ENCODE measurements at places on chromosomes 7 and 10. TPM values are rescaled to one million over a fixed set of nuclear protein-coding genes. Genes with fewer than 3 reads are reported as not detected.

The FXYD4 gene
- total RNA-seq = 3.1 TPM

DNA sequence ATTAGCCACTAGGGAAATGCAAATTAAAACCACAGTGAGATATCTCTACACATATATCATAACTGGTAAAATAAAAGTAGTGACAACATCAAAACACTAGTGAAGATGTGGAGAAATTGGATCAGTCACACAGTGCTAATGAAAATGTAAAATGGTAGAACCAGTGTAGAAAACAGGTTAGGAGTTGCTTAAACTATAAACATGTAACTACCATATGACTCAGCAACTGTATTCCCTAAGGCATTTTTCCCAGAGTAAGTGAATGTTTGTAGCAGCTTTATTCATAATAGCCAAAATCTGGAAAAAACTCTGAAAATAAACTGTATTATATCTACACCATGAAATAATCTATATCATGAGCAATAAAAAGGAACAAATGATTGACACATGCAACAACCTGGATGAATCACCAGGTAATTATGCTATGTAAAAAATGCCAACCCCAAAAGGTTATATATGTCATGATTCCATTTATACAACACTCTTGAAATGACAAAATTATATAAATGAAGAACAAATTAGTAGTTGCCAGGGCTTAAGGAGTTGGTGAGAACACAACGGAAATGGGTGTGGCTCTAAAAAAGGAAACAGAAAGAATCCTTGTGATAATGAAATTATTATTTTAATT is 22.8 kb downstream of the SLC25A40 start:
- no peaks in the 10 kb centered on the region for H3K4me1 ChIP-seq
- H3K27ac ChIP-seq = no peak overlapping the region
- peaks cover 31% of the 10 kb centered on the region for H3K36me3 ChIP-seq
- H3K4me3 ChIP-seq = no peak overlapping the region
- no peak for DNase-seq

DNA sequence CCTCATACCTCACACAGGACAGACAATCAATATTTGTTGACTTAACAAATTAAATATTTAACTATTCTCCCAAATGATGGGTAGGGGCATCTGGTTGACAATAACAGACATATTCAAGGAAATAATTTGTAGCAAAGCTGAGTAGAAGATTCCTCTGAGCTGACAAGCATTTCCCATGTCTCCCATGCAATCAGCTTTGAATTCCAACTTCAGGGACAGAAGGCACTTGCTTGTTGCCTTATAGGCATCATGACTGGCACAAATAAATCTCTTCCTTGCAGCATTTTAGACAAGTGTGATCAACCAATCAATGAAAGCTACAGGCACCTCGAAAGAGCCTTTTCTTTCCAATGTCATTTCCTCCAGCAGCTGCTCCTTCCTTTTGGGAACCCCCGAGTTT is 146.0 kb downstream of the PDE1C start:
- H3K27me3 ChIP-seq = peaks cover 24% of the 10 kb centered on the region
- no peak for DNase-seq
- H3K4me1 ChIP-seq = no peaks in the 10 kb centered on the region
- H3K36me3 ChIP-seq = no peaks in the 10 kb centered on the region

GRCh38 chr7:157793087-157793353 is 456.2 kb downstream of the DNAJB6 start:
- no peaks in the 10 kb centered on the region for H3K27me3 ChIP-seq
- no peak for DNase-seq
- H3K36me3 ChIP-seq = no peaks in the 10 kb centered on the region
- no peak overlapping the region for H3K27ac ChIP-seq
- peaks cover 8% of the 10 kb centered on the region for H3K4me1 ChIP-seq

The CARD11 gene
- total RNA-seq = 43.1 TPM

The CLEC5A gene
- not detected for total RNA-seq

DNA sequence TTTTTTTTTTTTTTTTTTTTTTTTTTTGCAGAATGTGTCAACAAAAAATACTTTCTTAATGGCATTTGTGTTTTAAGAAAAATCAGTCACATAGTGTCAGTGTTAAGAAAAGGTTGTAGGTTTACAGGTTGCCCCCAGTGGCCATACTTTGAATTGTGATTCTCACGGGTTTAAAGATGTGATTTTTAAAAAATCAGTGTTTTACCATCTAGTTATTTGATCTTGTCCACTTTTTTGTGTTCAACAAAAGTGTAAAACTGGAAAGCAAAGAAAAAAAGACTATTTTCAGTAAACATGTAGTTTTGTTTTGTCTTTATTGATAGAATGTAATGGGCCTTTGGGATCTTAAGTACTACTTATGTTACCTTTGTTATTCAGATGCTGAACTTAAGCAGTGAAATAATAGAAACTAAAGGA is 25.7 kb downstream of the SUV39H2 start:
- no peaks in the 10 kb centered on the region for H3K27me3 ChIP-seq
- no peak for DNase-seq
- no peak overlapping the region for H3K27ac ChIP-seq
- H3K36me3 ChIP-seq = peaks cover 55% of the 10 kb centered on the region
- no peaks in the 10 kb centered on the region for H3K4me1 ChIP-seq

The GALNT17 gene
- total RNA-seq = 21.9 TPM

The RSPH10B2 gene
- total RNA-seq = 1.1 TPM

The MKX gene
- 0.36 TPM for total RNA-seq

- DNase-seq = no peak
- H3K27ac ChIP-seq = no peak overlapping the region
- H3K27me3 ChIP-seq = peaks cover 47% of the 10 kb centered on the region
- H3K36me3 ChIP-seq = no peaks in the 10 kb centered on the region
- H3K4me1 ChIP-seq = peaks cover 16% of the 10 kb centered on the region
- H3K4me3 ChIP-seq = no peak overlapping the region
These were observed 23.7 kb downstream of the ZNF503 start for GRCh38 chr10:75377869-75378268.

- peaks cover 34% of the 10 kb centered on the region for H3K4me1 ChIP-seq
- H3K27me3 ChIP-seq = no peaks in the 10 kb centered on the region
- no peak for DNase-seq
- no peak overlapping the region for H3K4me3 ChIP-seq
These were observed 148.9 kb downstream of the PARD3 start for GRCh38 chr10:34666008-34666704.

DNA sequence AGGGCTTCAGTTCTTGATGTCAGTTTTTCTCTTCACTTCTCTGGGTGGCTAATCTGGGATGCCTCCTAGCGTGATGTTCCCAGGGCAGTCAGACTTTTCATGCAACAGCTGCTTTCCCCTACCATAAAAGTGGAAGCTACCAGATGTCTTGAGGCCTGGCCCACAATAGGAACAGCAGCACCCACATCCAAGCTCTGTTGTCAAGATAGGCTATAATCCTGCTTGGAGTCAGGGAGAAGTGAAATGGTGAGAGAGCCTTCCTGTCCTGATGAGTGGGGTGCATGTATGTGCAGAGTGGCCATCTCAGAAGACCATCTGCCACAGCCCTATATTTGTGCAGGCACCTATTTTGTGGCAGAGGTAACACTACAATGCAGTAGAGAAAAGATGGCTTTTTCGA is 108.0 kb downstream of the HTR5A start:
- DNase-seq = no peak
- H3K4me1 ChIP-seq = no peaks in the 10 kb centered on the region
- H3K27me3 ChIP-seq = peaks cover 5% of the 10 kb centered on the region
- H3K4me3 ChIP-seq = no peak overlapping the region

The THSD7A gene
- 14.3 TPM for total RNA-seq

The UNCX gene
- 0.48 TPM for total RNA-seq

The CHAT gene
- total RNA-seq = 0.62 TPM

The MUC3A gene
- total RNA-seq = 23.5 TPM

DNA sequence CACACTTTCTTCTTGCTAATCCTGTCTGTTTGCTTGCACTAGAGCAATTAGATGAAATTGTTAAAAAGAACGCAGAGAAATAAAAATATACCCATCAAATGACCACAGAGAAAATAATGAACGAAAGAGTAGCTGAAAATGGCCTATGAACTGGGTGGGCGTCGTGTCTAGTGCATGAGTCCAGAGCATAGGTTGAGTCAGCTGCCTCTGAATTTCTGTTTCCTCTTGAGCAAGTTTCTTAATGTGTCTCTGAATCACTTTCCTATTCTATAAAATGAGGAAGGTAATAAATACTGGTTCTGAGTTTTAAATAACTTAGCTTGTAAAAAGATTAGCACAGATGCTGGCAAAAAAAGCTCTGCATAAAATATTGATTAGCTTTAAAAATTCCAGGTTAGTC is 75.0 kb downstream of the POM121L12 start:
- H3K27ac ChIP-seq = no peak overlapping the region
- no peaks in the 10 kb centered on the region for H3K36me3 ChIP-seq
- DNase-seq = no peak
- H3K4me3 ChIP-seq = no peak overlapping the region

GRCh38 chr7:71480791-71481190 is 348.8 kb downstream of the GALNT17 start:
- H3K36me3 ChIP-seq = no peaks in the 10 kb centered on the region
- peaks cover 10% of the 10 kb centered on the region for H3K4me1 ChIP-seq
- no peak for DNase-seq
- no peak overlapping the region for H3K4me3 ChIP-seq

DNA sequence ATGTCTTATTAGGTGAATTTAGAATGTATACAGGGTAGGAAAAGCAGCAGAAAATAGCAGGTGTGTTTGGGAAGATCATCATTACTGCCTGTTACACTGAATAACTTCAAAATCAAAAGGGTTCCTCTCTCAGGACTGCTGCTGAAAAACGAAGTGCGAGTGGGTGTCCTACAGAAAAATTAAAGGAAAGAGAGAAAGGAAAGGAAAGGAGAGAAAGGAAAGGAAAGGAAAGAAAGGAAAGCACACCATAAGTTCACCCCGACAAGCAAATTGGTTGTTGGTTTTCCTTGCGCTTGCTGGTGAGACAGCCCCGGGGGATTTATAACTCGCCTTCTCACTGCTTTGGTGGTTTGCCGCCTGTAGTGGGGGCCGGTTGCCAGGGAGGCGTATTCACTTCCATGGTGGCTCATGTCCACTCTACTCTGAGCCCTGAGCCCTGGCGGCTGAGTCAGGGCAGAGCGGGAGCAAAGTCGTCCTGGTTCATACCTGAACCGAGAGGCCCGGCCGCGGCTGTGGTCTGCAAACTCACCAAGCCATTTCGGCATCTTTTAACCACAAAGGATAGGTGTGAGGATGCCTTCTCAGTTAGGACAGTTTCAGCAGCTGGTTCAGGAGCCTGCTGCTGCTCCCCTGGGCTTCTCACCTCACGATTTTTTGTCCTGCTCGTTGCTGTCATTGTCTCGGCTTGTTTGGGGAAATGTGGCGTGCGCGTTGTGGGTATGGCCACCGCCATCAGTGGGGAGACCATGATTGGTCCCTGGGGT is 26.1 kb downstream of the INPP5A start:
- no peaks in the 10 kb centered on the region for H3K27me3 ChIP-seq
- no peak overlapping the region for H3K27ac ChIP-seq
- no peak for DNase-seq
- H3K4me1 ChIP-seq = peaks cover 4% of the 10 kb centered on the region
- no peaks in the 10 kb centered on the region for H3K36me3 ChIP-seq

- H3K27me3 ChIP-seq = no peaks in the 10 kb centered on the region
- DNase-seq = no peak
- peaks cover 21% of the 10 kb centered on the region for H3K4me1 ChIP-seq
- no peak overlapping the region for H3K4me3 ChIP-seq
- no peaks in the 10 kb centered on the region for H3K36me3 ChIP-seq
These were observed 124.2 kb downstream of the GNAT3 start for GRCh38 chr7:80387634-80388193.

The PMS2 gene
- 22.6 TPM for total RNA-seq

- H3K4me3 ChIP-seq = peak overlapping the region; percentile 94
- peak overlapping the region; percentile 96 for H3K27ac ChIP-seq
These were observed 1.2 kb downstream of the PURB start for GRCh38 chr7:44883961-44884620.

The PNLIPRP2 gene
- total RNA-seq = 1.2 TPM

GRCh38 chr10:79403441-79404230 is 41.8 kb downstream of the ZCCHC24 start:
- peaks cover 74% of the 10 kb centered on the region for H3K4me1 ChIP-seq
- peak overlapping the region; percentile 60 for H3K4me3 ChIP-seq
- DNase-seq = no peak
- no peaks in the 10 kb centered on the region for H3K36me3 ChIP-seq
- no peaks in the 10 kb centered on the region for H3K27me3 ChIP-seq
